ENCODE measurements at places on chromosomes 7 and 10.

- no peak for DNase-seq
Measured at GRCh38 chr10:60316029-60316428, 73.6 kb downstream of the ANK3 start.

DNA sequence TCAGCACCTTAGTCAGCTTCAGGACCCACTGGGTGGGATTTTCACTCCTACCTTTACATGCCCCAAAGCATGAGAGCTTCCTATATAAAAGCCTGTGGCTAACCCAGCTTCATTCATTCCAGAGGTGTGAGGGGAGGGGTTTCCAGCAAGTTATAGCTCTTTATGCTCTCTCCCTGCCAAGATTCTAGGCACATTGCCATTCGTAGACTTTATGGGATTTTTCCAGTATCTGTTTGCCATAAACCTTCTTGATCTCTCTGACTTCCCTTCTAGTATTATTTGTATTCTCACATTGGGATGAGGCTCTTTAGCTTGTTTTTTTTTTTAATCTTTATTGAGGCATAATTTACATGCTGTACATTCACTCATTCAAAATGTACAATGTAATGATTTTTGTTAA lies 67.5 kb downstream of the POU6F2 start:
- DNase-seq, result no peak

DNA sequence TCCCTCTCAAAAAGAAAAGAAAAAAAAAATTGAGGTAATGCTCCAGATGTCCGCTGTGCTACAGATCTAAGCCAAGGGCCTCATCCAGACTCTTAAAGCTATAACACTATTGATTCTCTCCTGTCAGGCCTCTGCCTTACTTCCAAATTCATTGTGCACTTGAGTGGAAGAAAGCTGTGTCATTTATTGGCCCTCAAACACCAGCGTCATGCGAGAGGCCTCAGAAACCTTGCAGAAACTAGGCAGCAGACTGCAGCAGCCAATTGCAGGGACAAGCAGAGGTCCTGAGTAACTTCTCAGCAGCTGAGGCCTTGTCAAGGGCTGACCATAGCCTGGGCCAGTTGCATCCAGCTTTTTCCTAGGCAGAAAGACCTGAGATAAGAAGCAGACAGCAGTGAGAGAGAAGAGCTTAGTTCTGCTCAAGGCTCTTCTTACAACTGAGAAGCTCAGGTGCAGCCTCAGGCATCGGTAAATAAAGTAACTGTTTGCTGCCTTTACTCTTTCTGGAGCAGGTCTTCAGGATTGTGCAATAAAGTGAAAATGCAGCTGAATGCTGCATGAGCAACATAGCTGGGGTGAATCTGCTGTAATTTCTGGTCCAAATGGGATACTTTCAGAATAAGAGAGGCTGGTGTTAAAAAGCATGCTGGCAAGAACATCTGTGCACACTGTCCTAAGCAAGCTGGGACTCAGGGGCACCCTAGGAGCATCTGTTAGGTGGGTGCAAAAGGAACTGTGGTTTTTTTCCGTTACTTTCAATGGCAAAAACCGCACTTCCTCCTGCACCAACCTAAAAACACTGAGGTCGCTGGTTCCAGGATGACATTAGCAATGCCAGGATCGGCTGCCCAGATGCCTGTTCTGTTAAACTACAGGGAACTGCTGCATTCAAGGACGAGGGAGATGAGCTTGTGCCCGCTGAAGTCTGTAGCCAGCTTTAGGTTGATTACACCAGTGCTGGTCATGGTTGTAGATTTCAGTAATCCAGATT lies 181.8 kb upstream of the PFKP start:
- no peak for DNase-seq

DNA sequence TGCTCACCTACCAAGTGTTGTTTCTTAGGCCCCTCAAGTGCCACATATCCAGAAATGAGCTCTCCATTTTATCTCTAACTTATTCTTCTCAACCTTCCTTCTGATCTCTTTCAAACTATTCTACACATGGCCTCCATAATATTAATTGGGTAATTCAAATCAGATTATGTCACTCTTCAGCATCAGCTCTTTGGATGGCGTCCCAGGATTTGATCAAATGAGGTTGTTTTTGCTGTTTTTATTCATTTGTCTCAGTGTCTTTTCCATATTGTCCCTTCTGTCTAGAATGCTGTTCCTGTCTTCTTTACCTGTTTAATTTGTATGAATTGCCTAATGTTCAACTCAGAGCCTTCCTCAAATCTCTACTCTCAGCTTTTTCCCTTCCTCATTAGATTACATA lies 234.6 kb upstream of the CXCL12 start:
- no peak for DNase-seq

DNA sequence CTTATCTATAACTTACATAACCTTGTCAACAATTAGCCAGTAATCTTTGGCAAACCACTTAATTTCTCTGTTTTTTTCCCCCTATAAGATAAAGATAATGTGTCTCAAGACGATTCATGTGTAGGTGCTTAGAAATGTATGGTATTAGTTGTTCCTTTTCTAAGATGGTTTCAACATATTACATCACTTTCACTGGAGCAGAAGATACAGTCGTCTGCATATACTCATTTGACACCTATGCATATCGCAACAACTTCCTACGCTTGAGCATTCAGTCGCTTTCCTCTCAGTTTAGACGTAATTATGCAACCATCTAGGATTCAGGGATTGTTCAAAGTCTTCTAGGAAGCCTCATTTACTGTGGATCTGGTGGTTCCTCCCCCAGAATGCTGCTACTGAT lies 396.7 kb downstream of the PHTF2 start:
- no peak for DNase-seq

DNA sequence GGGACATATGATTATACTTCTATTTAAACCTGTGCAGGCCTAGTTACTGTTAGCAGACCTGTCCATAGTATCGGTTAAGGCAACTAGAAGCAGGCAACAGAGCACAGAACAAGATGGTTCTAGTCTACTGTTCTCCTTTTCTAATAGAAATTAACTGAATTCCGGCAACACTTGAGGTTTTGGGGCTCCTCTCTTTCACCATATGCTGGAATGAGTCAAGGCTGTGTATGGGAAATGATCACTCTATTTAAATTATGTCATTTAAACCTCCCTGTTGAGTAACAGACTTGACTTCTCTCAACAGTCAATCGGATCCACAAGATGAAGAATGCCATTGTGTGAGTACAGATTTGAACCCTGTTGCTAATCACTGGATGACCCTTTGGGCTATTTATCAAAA lies 6.2 kb upstream of the OTUD1 start:
- no peak for DNase-seq

DNA sequence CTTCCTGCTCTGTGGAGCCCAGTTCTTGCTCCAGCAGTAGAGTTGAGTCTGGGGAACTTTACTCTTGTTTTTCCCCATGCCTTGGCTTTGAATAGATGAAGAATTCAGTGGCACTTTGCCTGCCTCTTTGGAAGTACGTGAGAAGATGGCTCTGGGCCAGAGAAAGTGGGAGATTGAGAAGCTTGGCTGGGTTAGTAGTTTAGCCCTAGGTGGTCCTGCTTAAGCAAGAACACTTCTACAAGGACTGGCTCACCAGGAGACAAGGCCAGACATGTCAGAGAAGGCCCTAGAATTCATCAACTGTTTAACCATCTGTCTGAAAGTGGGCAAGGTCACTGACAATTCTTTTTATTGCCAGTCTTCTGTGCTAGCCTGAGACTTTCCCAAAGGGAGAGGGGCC lies 410.3 kb downstream of the TYW1 start:
- no peak for DNase-seq

- no peak for DNase-seq
Measured at GRCh38 chr7:106068986-106069385, 43.1 kb downstream of the SYPL1 start.

DNA sequence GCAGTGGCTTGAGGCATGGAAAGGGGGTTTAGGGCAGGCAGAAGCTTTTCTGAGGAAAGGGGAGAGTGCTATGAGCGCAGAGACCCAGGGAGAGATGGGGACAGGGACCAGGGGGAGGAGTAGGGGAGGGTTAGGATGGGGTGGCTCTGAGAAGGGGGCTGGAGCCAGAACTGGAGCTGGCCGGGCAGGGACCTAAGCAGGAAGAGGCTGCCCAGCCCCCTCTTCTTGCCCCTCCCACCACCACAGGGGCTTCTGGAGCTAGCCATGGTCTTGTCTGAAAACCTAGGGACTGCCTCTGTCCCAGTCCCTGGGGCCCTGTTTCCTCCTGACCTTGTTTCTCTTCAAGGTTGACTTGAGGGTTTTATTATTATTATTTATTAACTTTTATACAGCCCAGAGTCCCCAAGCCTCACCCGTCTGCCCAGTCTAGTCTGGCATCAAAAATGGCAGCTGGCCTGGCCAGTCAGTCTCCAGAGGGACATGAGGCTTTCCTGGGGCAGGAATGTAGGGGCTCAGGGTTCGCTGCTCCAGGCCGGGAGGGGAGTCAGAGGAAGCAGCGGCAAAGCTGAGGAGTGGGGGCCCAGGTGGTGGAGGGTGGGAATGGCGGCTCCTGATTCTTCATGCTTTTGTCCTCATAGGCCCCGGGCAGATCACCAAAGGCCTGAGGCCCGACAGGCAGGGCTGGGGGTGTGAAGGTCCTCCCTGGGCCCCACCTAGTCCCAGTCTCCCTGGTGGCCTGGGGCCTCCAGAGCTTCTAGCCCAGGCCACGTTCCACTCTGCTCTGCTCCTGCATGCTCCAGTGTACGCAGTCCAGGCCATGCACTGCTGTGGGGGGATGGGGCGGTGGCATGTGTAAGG lies 5.7 kb downstream of the TRIM8 start:
- DNase-seq, result no peak
